Activated naive CD8-positive, alpha-beta T cell treated with anti-CD3 and anti-CD28 coated beads, Interleukin-2, amount 50 U/mL, for 16 hours (primary cell): ENCODE measurements at places on chromosomes 5 and 9.

- DNase-seq = no peak
Observed at GRCh38 chr5:33721491-33722200, 170.1 kb downstream of the ADAMTS12 start.

DNA sequence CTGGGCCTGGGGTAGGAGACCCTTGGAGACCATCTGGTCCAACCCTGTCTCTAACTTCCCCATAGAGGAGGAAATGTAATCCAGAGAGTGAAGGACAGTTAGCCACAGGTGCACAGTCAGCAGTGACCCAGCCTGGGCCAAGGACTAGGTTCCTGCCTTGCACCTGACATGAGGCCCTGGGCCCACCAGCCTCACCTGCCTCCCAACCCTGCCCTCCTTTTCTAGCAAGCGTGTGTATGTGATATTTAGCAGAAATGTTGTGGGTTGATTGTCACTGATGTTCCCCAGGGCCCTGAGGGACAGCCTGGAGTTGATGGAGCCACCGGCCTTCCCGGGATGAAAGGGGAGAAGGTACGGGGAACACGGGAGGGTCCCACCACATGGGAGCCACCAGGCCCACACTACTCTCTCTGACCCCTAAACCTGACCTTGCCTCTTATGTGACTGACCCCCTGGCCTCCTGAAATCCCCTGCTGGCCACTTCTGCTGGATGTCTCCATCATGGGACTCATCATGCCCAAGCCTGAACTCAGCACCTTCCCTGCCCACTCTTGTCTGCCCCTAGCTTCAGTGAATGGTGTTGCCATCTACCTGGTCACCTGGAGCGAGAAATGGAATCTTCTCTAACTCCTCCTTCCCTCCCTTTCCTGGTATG, 79.2 kb upstream of the TGFBR1 start:
- no peak for DNase-seq

GRCh38 chr5:143495110-143495509, 91.6 kb upstream of the NR3C1 start:
- DNase-seq = no peak

DNA sequence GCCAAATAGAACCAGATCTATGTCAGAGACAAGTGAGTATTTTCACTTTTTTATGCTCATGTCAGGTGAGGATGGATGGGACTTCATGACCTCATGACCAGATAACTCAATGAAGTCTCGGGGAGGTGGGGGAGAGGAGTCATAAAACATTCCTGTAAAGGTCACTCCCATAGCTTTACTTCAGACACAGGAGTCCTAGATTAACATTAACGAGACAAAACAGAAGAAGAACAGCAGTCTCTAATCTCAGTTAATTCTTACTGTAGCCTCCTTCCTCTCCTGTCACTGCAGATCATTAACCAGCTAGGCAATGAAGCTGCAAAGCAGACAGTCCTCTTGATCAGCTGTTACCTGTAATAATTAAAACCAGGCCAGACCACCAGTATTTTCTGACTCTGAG, 11.2 kb downstream of the CRHBP start:
- DNase-seq = no peak

- DNase-seq = no peak
Observed at GRCh38 chr5:158915216-158915615, 184.5 kb downstream of the EBF1 start.

DNA sequence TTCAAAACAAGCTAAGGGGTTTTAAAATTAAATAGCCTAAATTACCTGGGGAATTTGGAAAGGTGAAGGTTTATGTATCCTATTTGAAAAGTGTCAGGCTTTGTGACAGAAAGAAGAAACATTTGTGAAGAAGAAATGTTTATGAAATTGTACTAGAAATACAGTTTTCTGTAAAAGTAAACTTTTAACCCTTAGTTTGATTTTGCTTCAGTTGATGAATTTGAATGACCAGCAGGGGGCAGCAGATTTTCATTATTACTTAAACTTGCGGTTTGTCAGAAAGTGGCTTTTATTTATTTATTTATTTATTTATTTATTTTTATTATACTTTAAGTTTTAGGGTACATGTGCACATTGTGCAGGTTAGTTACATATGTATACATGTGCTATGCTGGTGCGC, 58.1 kb downstream of the NNT start:
- DNase-seq = no peak

- DNase-seq = no peak
Observed at GRCh38 chr5:89851911-89852310, 557.6 kb downstream of the CETN3 start.

DNA sequence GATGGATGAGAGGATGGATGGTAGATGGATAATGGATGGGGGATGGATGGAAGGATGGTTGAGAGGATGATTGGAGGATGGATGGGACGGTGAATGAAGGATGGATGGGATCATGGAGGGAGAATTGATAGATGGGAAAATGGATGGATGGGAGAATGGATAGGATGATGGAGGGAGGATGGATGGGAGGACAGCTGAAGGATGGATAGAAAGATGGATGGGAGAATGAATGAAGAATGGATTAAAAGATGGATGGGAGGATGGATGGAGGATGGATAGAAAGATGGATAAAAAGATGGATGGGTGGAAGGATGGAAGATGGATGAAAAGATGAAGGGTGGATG, 218.3 kb upstream of the IER5L start:
- DNase-seq = no peak

- no peak for DNase-seq
Observed at GRCh38 chr5:176646707-176647029, 616 bp upstream of the TSPAN17 start.

- DNase-seq = no peak
Observed at GRCh38 chr5:112250551-112250950, 168.5 kb downstream of the EPB41L4A start.

- DNase-seq = no peak
Observed at GRCh38 chr9:89866701-89867100, 261.9 kb downstream of the GADD45G start.

DNA sequence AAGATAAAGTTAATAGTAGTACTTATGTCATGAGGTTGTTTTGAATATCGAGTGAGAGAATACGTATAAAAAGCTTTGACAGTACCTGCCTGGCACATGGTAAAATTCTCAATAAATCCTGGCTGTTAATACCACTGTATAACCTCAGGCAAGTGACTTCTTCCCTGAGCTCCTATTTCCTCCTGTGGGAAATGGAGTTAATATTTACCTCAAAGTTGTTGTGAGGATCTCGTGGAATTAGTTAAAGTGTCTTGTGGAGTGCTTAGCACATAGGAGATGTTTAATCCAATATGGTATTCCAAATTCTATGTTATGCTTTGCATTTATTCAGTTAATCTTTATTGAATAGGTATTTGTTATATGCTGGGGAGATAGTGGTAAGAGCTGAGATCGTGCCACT, 18.5 kb downstream of the FOCAD start:
- DNase-seq = no peak

DNA sequence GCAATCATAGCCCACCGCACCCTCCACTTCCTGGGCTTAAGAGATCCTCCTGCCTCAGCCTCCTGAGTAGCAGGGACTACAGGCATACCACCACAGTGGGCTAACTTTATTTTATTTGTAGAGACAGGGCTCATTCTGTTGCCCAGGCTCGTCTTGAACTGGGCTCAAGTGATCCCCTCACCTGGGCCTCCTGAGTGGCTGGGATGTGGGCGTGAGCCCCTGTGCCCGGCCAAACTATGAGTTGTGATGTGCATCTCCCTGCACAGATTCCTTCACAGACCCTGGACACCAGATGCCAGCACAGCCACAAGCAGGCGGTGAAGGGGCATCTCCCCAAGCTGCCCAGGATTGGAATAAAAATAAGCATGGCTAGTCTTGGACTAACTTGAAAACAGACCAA, 244.9 kb upstream of the IRX1 start:
- DNase-seq = no peak

DNA sequence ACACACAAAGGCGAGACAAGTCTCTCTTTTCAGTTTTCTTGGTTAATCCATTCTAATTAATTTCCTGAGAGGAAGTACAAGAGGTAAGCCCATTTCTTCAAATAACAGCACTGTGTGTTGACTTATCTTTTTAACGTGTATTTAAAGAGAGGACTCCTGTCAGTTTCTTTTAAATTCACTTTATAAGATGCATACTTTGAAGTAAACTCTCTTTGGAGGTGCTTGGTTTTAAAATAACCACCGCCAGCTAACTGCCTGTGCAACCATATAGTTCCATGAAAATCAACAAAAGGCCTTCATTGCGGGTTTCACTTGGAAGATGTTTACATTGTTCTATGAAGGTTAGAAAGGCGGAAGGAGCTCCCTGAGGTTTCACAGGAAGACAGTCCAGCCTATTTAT, 13.1 kb upstream of the SERINC5 start:
- DNase-seq = no peak

DNA sequence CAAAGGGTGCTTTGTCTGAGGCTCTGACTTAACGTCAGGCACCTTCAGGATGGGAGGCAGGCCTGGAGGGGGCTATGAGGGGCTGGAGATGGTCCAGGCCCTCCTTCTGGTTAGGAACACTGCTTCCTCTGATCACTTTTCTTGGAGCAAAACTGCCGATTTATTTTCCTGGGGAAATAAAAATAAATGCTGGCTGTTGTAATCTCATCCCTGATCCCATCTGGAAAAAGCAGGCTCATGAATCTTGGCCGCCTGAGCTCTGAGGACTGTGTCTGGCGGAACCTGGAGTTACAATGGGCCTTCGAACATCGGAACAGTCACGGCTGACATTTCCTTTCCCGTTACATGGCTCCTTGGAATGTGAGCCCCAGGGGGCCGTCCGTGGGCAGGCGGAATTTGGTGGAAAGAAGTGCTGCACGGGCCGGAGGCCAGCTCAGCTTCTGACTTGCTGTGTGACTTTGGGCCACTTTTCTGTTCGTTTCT, 157.8 kb downstream of the RGS3 start:
- no peak for DNase-seq

GRCh38 chr9:126690431-126691051, 76.8 kb downstream of the LMX1B start:
- DNase-seq = peak; percentile 33

GRCh38 chr5:180640611-180640860, 8.9 kb downstream of the FLT4 start:
- DNase-seq = no peak

- no peak for DNase-seq
Observed at GRCh38 chr9:127185931-127186781, 63.7 kb upstream of the ANGPTL2 start.

GRCh38 chr5:1633605-1634336, 110.0 kb upstream of the LPCAT1 start:
- peak; percentile 42 for DNase-seq

DNA sequence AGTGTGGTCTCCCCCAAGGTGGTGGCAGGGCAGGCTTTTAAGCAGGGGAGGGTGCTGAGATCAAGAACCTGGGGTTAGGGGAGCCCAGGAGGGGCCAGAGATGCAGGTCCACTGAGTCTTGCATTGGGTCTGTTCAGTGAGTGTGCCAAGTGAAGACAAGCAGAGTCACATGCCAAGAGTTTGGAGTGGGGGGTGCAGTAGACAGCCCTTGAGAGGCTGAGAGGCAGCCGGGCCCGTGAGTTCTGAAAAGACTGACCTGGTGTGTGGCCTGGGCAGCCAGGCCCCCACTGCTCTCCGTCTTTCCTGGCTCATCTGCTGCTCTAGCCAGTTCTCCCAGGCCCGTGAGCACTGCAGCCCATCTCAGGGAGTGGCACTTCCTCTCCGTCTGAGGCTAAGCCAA, 120.0 kb downstream of the DAB2IP start:
- DNase-seq = no peak

DNA sequence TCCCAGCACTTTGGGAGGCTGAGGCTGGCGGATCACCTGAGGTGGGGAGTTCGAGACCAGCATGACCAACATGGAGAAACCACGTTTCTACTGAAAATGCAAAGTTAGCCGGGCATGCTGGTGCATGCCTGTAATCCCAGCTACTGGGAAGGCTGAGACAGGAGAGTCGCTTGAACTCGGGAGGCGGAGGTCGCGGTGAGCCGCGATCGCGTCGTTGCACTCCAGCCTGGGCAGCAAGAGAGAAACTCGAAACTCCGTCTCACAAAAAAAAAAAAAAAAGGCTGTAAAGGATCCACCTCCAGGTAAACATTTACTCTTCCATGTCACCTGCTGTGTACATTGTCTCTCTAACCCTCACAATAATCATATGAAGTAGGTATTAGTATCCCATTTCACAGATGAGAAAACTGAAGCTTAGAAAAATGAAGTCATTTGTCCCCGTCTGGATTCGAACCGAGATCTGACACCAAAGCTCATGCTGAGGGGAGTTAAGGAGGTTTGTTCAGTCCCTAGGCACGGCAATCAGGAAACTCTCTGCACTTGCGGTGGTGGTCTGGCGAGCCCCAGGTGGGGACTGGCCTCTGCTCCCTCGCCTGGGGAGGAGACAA, 494 bp upstream of the DOCK2 start:
- no peak for DNase-seq

DNA sequence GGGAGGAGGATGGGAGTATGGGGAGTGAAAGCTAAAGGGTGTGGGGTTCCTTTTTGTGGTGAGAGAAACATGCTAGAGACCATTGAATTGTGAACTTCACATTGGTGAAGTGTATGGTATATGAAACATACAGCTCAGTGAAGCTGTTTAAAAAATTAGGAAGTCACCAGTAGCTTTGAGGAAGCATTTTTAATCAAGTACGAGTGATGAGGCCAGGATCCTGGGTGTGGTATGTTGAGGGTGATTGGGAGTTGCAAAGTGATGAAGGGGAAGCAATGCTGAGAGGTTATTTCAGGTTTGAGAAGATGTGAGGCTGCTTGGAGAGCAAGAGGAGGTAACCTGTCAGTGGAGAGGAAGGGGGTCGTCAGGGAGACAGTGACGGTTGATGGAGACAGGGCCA, 22.7 kb upstream of the CLK4 start:
- no peak for DNase-seq

DNA sequence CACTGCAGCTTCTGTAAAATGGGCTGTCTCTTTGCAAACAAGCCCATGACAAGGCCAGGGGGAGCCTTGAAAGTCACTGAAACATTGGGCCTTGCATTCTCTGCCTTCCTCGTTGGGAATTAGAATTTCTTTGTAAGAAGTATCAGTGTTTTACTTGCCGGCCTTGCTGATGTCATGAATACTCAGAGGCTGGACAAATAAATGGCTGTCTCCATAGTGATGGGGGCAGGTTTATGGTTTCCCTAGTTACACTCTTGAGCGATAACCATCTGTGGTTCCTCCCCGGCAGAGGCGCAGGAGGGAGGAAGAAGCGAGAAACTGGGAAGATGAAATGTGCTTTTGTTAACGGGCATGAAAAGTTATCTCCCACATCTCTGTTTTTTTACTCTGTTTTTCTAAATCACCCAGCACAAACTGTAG, 272.7 kb upstream of the PANK3 start:
- no peak for DNase-seq

GRCh38 chr5:152601806-152602732, 197.0 kb upstream of the NMUR2 start:
- no peak for DNase-seq

DNA sequence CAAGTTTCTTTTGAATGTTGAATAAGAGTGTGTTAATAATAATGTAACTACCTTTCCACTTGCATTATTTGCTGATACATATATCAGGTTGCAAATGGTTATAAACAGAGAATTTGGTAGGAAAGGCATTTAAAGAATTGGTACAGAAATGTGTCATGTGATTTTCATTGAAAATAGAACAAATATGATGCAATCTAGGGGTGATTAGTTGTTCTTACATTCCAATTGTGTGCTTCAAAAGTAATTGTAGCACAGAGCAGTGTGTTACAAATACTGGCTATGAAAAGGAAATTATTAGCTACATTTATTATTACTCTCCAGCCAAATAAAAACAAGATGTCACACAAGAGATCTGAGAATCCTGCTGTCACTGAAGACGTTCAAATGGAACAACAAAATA, 61.8 kb upstream of the PRDM9 start:
- DNase-seq = no peak

GRCh38 chr5:95923918-95924544, 37.6 kb downstream of the ELL2 start:
- DNase-seq = no peak

GRCh38 chr9:109812818-109813281, 32.9 kb downstream of the PALM2AKAP2 start:
- no peak for DNase-seq
